Activated CD4-positive, CD25-positive, alpha-beta regulatory T cell treated with anti-CD3 and anti-CD28 coated beads, Interleukin-2, amount 50 U/mL, for 72 hours (primary cell): ENCODE measurements at places on chromosomes 13 and 19.

GRCh38 chr19:5132206-5132560, 163.3 kb downstream of the KDM4B start:
- no peak for DNase-seq

GRCh38 chr19:35973487-35973886, 21.5 kb upstream of the SDHAF1 start:
- no peak for DNase-seq

- DNase-seq = no peak
These were observed 53.6 kb downstream of the GADD45B start for GRCh38 chr19:2529473-2529918.

DNA sequence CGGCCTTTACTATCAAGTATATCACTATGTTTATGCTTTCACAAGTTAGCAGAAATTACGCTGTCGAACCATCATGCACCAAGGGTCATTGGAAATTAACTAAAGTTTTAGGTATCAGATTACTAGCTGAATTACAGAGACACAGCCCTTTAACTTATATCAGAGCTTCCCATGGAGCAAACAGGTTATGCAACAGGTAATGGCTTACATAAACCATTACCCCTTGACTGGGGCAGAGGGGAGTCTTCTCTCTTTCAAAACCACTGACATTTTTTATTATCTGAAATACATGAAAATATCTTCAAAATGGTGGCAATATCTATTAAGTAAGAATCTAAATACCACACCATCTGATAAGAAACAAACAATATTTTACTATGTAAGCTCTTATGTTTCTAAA, 1692.9 kb upstream of the SLC10A2 start:
- no peak for DNase-seq

GRCh38 chr13:73683746-73684145, 450.5 kb downstream of the KLF12 start:
- DNase-seq = no peak

- DNase-seq = no peak
These were observed 81.4 kb downstream of the IRS2 start for GRCh38 chr13:109704771-109705635.

DNA sequence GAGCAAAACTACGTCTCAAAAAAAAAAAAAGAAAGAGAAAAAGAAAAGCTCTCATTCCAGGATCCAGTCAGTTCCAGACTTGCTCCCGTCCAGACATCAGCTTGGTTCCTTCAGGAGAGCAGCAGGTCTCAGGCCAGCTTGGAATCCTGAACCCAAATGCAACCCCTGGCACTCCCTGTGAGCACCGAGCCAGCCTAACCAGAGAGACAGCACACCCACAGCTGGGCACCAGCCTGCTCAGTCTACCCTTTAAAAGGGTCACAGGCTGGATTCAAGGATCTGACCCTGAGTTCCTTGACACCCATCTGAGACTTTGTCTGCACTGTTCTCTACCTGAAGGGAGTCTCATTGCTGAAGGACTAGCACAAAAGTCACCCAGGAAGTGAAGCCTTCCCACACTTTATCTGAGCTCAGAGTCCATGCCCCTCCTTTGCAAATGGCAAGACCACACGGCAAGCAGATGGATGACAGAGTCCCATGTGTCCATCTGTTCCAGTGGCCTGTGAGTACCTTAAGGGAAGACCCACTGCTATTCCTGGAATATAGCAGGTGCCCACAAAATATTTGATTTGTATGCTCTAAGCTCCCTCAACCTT, 1.4 kb downstream of the PEPD start:
- no peak for DNase-seq

DNA sequence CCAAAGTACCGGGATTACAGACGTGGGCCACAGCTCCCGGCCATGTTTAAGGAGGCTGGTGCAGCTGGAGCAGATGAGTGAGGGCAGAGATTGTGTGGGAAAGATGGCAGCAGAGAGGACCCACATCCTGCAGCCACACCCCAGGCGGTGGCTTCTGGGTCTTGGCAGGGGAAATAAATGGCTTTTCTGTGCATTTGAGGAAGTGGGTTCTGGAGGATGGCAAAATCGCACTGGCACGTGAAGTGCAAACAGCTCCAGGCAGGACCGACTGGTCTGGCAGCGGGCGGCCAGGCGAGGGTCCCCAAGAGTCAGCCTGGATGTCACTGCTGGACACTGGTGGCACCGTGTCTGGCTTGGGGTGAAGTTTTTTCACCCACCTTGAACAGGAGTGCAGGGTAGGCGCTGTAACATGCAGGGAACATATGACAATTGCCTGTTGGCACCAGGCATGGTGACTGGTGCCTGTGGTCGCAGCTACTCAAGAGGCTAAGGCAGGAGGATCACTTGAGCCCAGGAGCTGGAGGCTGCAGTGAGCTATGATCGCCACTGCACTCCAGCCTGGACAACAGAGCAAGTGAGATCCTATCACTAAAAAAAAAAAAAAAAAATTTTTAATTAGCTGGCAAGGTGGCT, 8.4 kb downstream of the B3GNT3 start:
- no peak for DNase-seq

DNA sequence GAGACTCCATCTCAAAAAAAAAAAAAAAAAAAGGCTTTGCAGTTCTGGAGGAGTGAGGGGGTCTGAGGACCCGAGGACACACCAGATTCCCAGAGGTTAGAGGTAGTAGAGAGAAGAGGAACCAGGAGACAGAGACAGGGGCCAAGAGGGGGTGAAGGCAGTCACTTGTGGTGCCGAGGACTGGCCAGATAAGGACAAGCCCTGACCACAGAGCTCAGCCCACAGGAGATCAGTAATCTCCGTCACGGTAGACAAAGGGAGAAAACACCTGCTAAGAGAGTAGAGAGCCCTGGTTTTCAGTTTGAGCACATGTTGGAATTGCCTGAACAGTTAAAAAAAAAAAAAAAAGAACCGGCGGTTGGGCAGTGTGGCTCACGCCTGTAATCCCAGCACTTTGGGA, 1.7 kb upstream of the PRAM1 start:
- DNase-seq = no peak

DNA sequence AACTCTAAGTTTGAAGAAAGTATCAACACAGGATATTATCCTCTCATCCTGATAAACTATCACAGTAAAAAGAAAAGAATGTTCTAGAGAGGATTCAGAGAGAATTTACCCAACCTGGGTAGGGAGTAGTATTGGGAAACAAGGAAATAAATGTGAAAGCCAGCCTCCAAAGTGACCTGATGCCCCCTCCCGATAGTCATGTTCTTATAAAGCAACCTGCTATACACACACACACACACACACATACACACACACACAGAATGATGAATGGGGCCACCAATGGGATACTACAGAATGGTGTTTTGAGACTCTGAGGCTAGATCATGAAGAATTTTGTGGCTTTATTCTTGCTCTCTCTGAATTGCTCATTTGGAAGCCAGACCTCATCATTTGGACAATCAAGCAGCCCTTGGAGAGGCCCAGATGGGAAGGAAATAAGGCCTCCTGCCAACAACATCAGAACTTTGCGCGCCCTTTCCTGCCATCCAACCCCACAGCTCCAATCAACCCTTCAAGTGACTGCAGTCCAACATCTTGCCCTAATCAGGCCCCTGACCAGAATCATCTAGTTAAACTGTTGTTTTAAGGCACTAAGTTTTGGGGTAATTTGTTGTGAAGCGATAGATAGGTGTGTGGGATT, 807.9 kb upstream of the ARGLU1 start:
- no peak for DNase-seq

DNA sequence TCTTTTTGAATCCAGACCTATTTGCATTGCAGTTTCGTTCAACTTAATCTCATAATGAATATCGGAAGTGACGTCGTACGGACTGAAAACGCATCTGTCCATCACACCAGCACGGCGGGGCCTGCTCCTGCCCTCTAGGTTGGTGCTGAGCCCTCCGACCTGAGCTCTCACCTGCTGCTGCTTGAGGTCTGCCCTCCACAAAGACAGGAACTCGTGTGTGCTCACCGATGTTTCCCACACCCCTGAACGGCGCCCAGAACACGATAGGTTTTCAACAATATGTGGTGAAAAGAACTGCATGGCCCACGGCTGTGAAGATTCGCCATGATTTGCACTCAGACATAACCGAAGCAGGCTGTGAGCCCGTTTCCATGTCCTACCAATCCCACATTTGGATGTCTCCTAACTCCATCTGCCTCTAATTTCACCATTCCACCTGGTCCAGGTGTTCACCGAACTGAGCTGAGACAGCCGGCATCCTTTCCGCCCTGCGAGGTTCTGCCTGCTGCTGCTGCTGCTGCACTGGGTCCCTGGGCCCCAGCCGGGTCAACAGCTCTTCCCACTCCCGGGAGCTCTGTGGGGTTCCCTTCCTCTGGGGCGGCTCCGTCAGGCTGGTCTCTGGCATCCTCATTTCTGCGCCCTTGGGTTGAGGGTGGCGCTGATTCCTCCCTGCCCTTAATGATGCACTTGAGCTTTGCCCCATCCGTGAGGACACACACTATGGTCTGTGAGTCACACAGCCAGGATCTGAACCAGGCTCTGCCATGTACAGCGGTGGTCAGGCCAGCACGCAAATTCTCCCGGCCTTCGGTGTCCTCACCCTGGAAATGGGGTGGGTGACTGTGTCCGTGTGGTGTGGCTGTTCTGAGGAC, 20.9 kb downstream of the GRTP1 start:
- DNase-seq = no peak

GRCh38 chr19:32875428-32875827, 5.9 kb upstream of the SLC7A9 start:
- DNase-seq = no peak

DNA sequence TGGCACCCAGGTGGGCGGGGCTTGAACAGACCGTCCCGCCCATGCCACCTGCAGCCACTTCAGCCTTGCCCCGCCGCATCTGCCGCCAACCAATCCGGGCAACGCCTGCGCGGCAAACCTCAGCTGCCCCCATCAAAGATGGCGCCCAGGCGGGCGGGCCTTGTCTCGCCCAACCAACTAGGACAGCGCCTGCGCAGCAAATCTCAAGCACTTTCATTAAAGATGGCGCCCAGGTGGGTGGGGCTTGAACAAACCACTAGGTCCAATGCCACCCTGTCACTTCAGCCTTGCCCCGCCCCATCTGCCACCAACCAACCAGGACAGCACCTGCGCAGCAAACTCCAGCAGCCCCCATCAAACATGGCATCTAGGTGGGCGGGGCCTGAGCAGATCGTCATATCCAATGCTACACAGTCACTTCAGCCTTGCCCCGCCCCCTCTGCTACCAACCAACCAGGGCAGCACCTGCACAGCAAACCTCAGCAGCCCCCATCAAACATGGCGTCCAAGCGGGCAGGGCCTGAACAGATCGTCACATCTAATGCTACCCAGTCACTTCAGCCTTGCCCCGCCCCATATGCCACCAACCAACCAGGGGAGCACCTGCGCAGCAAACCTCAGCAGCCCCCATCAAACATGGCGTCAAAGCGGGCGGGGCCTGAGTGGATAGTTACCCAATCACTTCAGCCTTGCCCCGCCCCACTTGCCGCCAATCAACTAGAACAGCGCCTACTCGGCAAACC, 1.4 kb downstream of the PEG3 start:
- no peak for DNase-seq

DNA sequence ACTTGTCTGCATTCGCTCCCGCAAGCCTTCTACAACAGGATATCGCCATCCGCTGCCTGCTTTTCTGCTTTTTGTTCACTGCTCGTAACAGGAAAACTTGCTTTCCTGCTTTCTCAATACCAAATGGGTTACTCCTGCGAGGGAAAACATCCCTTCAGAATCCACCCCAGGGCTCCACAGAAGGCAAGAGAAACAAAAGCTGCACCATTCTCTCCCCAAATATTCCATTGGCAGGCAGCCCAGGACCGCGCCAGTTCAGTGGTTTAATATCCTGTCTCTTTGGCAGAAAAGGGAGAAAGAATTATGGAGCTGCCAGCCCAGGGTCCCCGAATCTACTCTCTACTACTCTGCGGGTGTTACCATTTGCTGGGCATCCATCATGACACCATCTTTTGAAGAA, 84.7 kb upstream of the DOCK9 start:
- no peak for DNase-seq

GRCh38 chr19:38655148-38655824, 7.8 kb downstream of the ACTN4 start:
- no peak for DNase-seq

DNA sequence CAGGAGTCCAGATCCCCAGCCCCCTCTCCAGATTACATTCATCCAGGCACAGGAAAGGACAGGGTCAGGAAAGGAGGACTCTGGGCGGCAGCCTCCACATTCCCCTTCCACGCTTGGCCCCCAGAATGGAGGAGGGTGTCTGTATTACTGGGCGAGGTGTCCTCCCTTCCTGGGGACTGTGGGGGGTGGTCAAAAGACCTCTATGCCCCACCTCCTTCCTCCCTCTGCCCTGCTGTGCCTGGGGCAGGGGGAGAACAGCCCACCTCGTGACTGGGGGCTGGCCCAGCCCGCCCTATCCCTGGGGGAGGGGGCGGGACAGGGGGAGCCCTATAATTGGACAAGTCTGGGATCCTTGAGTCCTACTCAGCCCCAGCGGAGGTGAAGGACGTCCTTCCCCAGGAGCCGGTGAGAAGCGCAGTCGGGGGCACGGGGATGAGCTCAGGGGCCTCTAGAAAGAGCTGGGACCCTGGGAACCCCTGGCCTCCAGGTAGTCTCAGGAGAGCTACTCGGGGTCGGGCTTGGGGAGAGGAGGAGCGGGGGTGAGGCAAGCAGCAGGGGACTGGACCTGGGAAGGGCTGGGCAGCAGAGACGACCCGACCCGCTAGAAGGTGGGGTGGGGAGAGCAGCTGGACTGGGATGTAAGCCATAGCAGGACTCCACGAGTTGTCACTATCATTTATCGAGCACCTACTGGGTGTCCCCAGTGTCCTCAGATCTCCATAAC, at the start of gene APOE:
Gene APOE, plus strand, starts transcription at position 360 of the 724 bp plus-strand sequence. CDS start 829 bp downstream, outside the sequence.
- no peak for DNase-seq

- DNase-seq = no peak
These were observed 11.3 kb upstream of the FFAR2 start for GRCh38 chr19:35436477-35437405.
